ENCODE measurements at places on chromosomes 6 and 20.

- no peak for DNase-seq
Observed at GRCh38 chr20:16615199-16615598, 42.0 kb upstream of the KIF16B start.

DNA sequence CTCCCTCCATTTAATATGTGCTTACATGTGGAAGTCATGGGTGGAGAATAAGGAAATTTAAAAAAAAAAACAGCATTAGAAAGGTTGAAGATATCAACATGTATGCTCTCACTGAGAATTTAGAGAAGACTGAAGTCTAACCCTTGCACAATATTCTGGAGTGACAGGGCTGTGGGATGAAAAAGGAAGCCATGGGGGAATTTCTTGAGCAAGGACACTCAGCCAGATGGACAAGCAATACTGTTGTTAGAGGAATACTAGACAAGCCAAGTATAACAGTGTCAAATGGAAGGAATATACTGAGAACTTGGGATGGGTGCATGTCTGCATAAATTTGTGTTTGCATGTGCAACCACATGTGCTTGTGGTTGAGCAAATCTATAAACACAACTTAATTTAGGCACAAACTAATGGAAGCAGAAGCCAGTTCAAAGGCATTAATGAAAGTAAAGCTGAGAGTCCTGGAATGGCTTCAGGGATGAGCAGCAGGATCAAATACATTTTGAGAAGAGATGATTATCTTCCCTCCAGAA, 119.7 kb downstream of the ADGRB3 start:
- no peak for DNase-seq

DNA sequence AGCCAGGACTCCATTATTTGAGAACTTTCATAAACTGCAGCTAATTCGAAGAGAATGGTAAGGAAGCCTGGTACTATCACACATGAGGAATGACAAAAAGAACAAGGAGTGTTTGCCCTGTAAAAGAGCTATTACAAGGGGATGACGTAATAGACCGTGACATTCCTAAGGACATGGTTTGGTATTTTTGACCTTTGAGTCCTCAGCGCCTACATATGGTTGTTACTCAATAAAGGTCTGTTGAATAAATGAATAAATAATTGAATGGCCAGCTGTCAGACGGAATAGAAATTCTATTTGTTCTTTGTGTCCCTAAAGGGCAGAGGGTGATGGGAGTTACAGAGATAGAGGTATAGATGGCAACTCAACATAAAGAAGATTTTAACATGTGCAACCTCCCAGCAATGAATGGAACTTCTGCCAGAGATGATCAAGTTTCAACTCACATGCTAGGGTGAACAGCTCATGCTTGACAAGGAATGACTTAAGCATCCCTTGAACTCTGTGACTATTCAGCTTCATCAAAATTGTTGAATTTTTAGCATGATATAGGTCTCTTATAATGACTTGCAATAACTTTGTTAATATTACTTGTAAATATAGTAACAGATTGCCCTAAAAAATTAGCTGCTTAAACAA, 115.4 kb downstream of the TENT5A start:
- no peak for DNase-seq

GRCh38 chr6:34992376-34992775, 103.3 kb downstream of the ANKS1A start:
- DNase-seq = no peak

GRCh38 chr20:62843656-62844055, 18.0 kb downstream of the TCFL5 start:
- DNase-seq = no peak

DNA sequence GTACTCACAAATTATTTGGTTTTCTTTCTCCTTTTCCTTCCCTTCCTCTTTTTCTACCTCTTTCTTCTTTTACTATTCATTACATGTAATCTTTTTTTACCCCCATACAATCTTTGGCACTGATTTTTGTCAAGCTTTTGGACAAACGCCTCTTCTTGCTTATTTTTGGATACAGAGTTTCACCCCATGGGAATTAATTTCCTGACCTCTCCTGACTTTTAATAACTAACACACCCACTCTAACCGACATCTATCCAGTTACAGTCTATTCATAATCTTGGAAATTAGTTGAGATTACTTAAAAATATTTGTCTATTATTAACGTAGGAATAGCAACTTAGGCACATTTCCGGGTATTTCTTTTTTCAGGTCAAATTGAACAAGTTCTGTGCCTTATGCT, 101.2 kb downstream of the HDGFL1 start:
- no peak for DNase-seq

- peak; percentile 59 for DNase-seq
Observed at GRCh38 chr6:109456710-109457561, 1.4 kb upstream of the MICAL1 start.

GRCh38 chr20:23243791-23244155, 106.8 kb upstream of the NXT1 start:
- DNase-seq = no peak

DNA sequence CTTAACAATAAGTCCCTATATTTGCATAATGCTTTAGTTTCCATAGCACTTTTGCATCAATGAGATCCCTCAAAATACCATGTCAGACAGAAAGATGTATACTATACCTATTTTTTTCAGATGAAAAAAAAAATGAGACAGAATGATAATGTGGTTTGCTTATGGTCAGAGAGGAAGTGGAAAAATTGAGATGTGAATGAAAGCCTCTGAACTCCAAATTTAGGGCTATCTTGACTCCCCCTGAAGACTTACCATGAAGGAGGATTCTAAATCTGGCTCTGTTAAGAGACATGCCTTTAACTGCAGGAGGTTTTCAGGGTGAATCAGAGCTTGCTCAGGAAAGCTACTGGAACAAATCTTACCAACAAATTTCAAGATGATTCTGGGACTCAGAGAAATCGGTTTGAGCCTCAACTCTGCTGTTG, 176.2 kb downstream of the ISM1 start:
- DNase-seq = no peak

GRCh38 chr6:125868252-125868651, 77.5 kb downstream of the NCOA7 start:
- no peak for DNase-seq

DNA sequence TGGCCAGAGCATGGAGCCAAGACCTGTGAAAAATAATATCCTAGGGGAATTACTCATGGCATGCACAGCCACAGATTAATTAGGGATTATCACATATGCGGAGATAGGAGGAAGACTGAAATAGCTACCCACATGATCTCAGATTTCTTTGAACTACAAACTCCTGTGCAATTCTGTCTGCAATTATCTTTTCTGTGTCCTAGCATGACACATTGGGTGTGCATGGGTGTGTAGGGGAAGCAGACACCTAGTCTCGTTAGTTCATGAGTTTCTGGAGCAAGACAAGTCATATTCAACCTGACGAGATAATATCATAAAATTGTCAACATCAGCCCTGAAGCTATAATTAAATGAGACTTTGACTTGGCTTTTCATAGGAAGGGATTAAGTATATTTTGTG, 3.6 kb upstream of the SLC17A4 start:
- DNase-seq = no peak

DNA sequence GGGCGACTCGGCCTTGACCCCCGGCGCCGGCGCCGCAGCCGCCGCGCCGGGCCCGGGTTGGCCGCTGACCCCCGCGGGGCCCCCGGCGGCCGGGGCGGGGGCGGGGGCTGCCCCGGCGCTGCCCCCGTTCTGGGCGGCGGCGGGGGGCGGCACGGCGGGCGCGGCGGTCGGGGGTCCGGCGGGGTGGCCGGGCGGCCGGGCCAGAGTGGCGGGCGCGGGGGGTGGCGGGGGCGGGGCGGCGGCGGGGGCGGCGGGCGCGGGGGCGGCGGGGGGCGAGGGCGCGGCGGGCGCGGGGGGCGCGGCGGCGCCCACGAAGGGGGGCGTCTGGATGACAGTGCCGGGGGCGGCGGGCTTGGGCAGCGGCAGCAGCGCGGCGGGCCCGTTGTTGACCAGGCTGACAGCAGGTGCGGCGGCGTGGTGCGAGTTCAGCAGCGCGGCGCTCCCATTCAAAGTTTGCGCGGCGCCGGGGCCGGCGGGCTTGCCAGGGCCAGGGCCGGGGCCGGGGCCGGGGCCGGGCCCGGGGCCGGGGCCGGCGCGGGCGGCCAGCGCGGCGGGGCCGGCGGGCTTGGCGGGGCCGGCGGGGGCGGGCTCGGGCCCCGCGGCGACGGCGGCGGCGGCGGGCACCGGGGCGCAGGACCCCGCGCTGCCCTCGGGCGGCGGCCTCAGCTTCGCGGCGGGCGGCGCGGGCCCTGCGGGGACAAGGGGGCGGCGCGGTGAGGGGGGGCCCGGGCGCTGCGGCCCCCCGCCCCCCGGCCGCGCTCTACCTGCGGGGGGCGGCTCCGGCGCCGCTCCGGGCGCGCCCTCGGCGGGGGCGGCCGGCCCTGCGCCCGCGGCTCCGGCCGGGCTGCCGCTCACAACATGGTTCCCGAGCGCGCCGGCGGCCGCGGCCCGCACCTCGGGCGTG, 659 bp downstream of the TAF4 start:
- DNase-seq = no peak

DNA sequence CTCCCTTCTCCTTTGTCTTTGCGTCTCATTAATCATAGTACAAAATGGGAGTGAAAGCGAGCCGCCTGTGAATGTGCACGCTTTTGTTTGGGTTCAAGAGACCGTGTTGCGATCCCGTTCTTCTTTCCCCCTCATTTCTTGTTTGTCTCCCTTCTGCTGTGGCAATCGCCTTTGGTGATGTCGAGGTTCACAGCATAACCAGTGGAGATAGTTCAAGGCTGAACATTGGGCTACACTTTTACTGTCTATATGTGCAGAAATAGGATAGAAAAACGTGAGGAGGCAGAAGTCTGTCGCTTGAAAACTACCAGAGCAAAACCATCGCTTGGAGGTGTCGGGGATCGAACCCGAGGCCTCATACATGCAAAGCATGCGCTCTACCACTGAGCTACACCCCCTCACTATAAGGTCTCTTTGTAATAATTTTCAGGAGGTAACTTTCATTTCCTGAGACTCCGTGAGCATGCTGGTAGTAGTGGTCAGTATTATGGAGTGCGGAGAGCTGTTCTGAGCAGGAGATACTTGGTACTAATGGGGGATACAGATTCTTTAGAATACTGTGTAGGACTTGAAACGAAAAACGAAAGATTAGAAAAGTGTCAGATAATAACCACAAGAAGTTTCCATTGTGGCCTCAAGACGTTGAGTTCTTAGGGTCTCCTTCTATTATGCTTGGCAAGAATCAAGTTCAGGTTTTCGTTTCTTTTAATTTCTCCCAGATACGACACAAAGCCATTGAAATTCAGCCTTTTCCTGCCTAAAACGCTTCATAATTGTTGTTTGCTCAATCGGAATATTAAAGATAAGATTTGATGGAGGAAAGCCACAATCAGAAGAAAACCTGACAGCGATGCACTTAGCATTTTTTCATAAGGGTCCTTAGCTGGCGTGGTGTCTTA, 106.6 kb downstream of the TRIM27 start:
- DNase-seq = no peak

DNA sequence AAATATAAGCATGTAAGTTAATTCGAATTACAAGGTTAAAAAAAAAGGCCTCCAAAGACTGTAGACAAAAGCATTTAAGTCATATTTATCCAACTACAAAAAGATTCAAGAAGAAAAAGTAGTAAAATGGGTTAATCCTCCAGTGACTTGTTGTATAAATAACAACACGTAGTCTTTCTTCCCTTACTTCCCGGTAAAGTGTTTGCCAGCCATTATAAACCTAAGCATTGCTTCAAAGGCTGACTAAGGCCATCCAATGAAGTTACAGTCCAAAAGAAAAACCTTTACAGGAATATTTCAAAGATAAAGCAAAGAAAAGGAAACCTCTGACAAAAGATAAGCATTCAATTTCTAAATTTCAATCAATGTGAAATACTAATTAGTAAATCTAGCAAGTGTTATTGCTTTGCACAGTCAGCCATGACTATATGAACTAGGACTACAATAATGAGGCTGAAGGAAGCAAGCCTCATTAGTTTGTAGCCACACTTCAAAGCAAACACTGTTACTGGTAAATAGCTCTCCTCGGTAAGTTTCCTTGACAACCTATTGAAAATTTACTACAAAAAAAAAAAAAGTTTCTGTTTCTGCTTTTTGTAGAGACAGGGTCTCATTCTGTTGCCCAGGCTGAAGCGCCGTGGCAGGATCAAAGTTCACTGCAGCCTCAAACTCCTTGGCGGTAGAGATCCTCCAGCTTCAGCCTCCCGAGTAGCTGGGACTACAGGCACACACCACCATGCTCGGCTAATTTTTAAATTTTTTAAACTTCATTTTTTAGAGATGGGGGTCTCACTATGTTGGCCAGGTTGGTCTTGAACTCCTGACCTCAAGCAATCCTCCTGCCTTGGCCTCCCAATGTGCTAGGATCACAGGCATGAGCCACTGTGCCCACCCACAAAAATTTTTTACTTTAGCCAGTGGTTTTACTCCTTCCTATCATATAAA, 46.0 kb downstream of the NUDT3 start:
- DNase-seq = no peak

Data from nucleus accumbens (tissue), 56 donors.